RPMI7951 (cell line): ENCODE measurements at places on chromosomes 3 and 15.

- DNase-seq: no peak
These were observed 88.5 kb downstream of the ERC2 start for GRCh38 chr3:56379723-56380287.

GRCh38 chr15:56532721-56533460, 68.0 kb upstream of the MNS1 start:
- DNase-seq: no peak

DNA sequence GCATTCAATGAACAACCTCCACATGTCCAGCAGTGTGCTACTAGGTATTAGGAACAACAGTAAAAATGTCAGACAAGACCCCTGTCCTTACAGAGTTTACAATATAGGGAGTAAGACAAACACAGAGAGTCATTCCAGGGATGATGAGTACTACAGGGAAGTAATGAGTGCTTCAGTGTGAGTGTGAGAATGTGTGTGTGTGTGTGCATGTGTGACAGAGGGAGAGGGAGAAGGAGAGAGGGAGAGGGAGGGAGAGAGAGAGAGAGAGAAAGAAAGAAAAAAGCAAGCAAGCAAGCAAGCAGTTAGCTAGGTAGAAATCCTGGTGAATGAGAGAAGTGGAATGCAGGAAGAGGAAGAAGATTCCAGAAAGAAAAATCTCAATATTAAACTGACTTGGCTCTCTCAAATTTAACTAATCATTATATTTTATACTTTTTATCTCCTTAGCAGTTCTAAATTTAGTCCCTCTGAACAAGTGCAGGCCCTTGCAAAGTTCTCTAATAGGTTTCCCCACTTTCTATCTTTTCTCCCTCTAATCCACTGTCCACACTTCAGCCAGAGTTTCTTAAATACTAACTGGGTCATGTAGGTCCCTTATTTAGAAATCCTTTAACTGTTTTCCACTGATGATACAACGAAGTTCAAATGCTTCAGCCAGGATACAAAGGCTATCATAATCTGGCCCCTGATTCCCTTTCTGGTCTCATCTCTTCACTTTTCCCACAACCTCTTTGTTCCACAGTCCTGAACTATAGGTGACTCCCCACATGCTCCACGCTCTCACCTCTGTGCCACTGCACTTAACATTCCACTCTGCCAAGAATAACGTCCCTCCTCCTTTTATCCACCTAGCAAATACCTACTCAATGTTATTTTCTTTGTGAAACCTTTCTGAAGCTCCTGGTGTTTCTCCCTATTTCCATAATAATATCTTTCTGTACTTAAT, 10.3 kb downstream of the DCBLD2 start:
- DNase-seq: no peak

DNA sequence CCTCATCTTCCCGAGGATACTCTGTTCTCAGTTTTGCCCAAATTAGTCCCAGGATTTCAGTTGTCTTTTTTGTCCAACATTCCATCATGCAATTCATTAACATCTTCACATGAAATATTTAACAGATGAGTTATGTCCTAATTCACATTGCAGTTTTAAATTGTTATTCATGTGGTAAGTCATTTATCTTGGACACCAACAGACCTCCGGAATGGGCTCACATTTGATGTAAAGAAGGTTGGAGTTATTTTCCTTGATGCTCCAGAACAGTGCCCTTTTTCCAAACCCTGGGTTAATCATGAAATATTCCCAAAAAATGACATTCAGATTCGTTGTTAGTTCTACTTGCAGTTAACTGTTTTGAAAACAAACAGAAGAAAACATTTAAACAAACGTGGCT, 32.8 kb upstream of the LRTM1 start:
- no peak for DNase-seq

GRCh38 chr3:64625381-64625780, 62.4 kb downstream of the ADAMTS9 start:
- no peak for DNase-seq

DNA sequence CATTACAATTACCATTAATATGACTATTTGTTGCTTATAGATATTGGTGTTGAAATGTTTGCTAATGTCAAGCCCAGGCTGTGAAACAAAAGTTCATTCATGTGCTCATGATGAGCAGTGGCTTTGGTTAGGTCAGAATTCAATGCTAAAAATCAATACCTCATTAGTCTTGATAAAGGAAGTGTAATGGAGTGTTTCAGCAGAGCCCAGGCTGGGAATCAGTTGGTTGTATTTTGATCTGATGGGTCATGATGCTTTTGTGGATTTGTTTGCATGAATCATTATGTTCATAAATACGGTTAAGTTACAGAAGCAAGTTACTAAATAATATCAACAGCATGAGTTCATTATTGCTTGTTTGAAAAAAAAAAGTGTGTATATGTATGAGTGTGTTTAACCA, 13.6 kb upstream of the ZNF774 start:
- no peak for DNase-seq

- DNase-seq: no peak
These were observed 851 bp downstream of the AP2M1 start for GRCh38 chr3:184175506-184175905.
